Vagina (tissue), 2 donors: ENCODE measurements at places on chromosomes 5 and 9. TPM values are rescaled to one million over a fixed set of nuclear protein-coding genes. Genes with fewer than 3 reads are reported as not detected.

Gene MYOZ3
- total RNA-seq, result not detected

Gene ZDHHC11B
- 2.7 TPM for total RNA-seq

Gene DMRT3
- total RNA-seq, result not detected

DNA sequence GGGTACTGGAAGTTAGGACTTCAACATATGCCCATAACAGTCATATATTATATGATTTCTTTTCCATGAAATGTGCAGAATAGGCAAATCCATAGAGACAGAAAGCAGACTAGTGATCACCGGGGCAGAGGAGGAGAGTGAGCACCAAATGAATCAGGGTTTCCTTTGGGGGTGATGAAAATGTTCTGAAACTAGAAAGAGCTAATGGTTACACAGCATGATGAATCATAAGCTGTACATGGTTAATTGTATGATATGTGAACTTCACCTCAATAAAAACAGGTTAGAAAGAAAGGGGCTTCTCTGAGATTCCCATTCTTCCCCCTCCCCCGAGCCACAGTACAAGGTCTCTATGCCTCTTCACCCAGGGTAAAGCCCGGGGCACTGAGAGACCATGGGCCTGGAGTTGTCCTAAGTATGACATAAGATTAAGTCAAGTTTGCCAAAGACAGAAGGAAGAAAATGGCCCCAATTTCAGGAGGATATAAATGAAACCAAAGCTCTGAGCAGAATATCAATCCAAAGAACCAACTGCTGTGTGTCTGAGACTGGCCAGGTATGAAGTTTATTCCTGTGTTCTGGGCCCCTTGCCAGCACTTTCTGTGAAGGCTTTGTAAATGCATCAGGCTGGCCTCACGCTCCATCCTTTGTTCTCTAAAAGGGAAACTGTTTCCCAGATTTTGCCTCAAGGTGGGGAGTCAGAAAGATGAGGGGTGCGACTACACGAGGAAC, 243.8 kb downstream of the CDK5RAP2 start:
- peak; percentile 47 for DNase-seq
- no peak overlapping the region for H3K27ac ChIP-seq
- H3K4me1 ChIP-seq, result no peaks in the 10 kb centered on the region
- H3K27me3 ChIP-seq, result no peaks in the 10 kb centered on the region

GRCh38 chr9:112021742-112022141, 125.1 kb downstream of the UGCG start:
- H3K4me1 ChIP-seq, result no peaks in the 10 kb centered on the region
- H3K27ac ChIP-seq, result no peak overlapping the region
- no peaks in the 10 kb centered on the region for H3K27me3 ChIP-seq
- no peaks in the 10 kb centered on the region for H3K36me3 ChIP-seq
- no peak overlapping the region for H3K4me3 ChIP-seq

- H3K4me3 ChIP-seq, result no peak overlapping the region
- no peaks in the 10 kb centered on the region for H3K36me3 ChIP-seq
- no peak overlapping the region for H3K27ac ChIP-seq
- H3K4me1 ChIP-seq, result peaks cover 15% of the 10 kb centered on the region
- DNase-seq, result no peak
Measured at GRCh38 chr5:68344447-68345111, 129.0 kb downstream of the PIK3R1 start.

DNA sequence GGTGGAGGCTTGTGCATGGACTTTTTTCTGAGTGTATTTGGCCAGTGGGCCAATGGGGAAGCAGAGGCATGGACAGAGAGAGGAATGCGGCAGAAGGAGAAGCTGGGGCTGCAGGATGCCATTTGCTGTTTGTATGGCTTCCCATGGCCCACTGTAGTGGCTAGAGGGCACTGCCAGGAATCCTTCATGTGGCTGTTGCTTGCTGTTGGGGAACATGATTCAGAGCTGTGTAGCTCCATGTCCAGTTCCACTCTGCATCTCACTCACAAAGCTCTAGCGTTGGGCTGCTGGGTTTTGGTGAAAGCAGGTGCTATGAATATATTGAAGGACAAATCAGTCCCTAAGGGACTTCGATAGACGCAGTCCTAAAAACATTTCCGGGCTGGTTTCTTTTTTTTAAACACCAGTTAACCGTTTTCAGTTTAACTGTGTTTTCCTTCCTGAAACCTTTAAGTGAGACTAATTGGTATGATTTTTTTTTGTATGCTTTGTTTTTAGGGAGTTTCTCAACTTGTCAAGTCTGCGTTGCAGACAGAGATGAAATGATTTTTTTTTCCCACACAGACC, 51.3 kb downstream of the SLC22A5 start:
- peaks cover 96% of the 10 kb centered on the region for H3K4me1 ChIP-seq
- peak overlapping the region; percentile 79 for H3K27ac ChIP-seq
- no peak overlapping the region for H3K4me3 ChIP-seq
- H3K36me3 ChIP-seq, result no peaks in the 10 kb centered on the region
- no peaks in the 10 kb centered on the region for H3K27me3 ChIP-seq

Gene BARHL1
- total RNA-seq, result not detected

DNA sequence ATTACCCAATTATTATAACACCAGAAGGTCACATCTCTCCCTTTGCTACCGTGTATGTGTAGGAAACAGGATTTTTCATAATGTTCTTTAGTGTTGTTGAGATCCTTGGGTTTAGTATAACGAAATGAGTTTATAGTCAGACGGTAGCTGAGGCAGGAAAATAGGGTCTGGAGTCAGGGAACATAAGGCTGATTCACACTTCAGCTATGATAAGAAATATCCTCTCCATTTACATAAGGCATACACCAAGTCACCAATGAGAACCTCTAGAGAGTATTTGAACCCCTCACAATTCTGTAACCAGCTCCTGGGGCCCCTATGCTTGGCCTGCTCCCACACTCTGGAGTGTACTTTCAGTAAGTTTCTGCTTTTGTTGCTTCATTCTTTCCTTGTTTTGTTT, 58.9 kb upstream of the ANKH start:
- H3K27me3 ChIP-seq, result no peaks in the 10 kb centered on the region
- no peak overlapping the region for H3K4me3 ChIP-seq
- no peak overlapping the region for H3K27ac ChIP-seq
- no peaks in the 10 kb centered on the region for H3K4me1 ChIP-seq

Gene ALDH1A1
- 126 TPM for total RNA-seq

DNA sequence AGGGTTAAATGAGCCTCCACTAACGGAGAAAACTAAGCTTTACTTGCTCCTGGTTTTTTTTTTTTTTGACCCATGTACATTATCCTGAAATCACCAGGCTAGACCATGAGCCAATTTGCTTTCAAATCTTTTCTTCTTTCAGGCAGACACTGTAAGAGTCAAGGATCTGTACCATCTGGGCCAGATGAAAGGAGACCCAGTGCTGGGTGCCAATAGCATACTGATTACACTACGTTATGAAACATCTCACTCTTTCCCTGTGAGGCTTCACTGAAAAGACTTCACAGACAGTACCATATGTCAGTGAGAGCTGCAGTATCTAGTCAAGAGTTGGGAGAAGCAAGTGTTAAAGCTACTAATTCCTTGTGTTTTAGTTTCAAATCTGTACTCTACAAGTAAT, 161.2 kb upstream of the PTPRD start:
- H3K4me3 ChIP-seq, result no peak overlapping the region
- no peaks in the 10 kb centered on the region for H3K4me1 ChIP-seq
- no peaks in the 10 kb centered on the region for H3K36me3 ChIP-seq

Gene RNF183
- not detected for total RNA-seq

DNA sequence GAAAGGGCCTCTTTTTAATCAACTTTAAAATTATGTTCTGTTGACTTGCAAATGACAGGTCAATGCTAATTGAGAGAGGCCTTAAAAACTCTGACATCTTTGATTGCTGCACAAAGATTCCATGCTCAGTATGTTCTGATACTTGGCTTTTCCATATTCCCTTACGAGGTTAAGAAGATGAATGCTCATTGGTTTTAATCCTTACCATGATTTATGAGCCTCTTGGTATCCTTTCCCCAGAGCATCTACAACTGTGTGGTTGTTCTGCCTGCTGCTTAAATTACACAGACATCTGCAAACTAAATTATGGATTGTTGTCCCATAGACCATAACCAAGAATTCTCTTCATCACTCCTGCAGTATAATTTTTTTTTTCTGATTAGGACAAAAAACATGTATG, 352.6 kb downstream of the CDH12 start:
- H3K27me3 ChIP-seq, result no peaks in the 10 kb centered on the region
- no peak overlapping the region for H3K4me3 ChIP-seq
- no peaks in the 10 kb centered on the region for H3K4me1 ChIP-seq
- no peak for DNase-seq
- no peak overlapping the region for H3K27ac ChIP-seq

DNA sequence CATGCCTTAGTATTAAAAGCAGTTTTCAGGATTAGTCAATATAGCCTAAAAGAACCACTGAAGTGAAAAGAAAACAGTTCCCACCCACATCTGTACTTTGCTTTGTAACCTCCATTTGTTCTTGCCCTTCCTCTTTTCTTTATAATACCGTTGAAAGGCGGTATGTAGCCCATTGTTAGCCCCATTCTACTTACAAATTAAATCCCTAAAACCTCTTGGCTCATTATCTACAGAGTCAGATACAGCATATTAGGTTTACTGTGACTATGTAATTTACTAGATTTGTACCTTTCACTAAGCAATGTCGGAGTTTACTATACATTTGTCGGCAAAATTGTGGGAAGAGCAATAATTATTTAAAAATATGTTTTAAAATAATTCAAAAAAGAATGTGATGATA, 17.3 kb downstream of the ALDH1A1 start:
- peaks cover 20% of the 10 kb centered on the region for H3K4me1 ChIP-seq
- DNase-seq, result no peak
- no peaks in the 10 kb centered on the region for H3K27me3 ChIP-seq
- no peaks in the 10 kb centered on the region for H3K36me3 ChIP-seq
- no peak overlapping the region for H3K27ac ChIP-seq

DNA sequence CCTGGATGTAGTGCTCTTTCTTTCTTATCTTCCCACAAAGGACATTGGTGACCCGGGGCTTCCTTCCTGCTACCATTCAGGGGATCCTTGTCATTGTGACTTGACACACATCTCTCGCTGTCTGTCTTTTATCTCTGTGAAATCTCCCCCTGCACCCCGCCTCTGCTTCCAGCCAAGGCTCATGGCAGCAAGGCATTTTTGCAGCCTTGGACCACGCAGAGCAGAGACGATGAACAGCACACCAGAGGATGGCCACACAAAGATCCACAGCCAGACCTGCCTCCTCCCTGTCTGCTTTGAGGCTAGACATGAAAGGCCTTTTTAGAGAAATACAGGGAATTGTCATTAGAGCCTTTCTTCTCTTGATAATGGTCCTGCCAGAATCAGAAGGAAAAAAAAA, 549.1 kb downstream of the CDK5RAP2 start:
- no peaks in the 10 kb centered on the region for H3K36me3 ChIP-seq
- H3K27ac ChIP-seq, result no peak overlapping the region
- no peaks in the 10 kb centered on the region for H3K27me3 ChIP-seq
- no peak overlapping the region for H3K4me3 ChIP-seq

DNA sequence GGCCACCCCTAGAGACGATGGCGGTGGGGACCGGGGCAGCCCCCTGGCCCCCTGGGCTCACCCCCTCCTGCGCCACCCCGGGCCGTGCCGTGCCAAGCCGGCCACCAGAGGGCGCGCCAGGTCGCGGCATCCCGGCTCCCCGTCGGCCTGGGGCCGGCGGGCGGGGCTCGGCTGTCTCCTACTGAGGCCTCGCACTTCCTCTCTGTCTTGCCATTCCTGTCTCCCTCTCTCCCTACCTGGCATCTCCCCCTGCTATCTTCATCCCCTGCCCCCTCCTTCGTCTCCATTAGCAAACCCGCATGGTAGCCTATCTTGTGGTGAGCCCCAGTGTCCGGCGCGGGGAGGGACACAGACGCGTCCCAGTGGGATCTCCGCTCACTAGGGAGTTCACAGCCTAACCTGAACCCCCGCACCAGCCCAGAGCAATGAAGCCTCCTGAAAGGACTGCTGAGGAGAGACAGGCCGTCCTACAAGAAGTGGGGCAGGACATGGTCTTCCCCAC, 29.8 kb upstream of the FABP6 start:
- DNase-seq, result no peak
- no peaks in the 10 kb centered on the region for H3K36me3 ChIP-seq
- H3K27me3 ChIP-seq, result no peaks in the 10 kb centered on the region

GRCh38 chr5:170306381-170306831, 8.8 kb upstream of the LCP2 start:
- peak overlapping the region; percentile 58 for H3K27ac ChIP-seq
- no peak for DNase-seq

DNA sequence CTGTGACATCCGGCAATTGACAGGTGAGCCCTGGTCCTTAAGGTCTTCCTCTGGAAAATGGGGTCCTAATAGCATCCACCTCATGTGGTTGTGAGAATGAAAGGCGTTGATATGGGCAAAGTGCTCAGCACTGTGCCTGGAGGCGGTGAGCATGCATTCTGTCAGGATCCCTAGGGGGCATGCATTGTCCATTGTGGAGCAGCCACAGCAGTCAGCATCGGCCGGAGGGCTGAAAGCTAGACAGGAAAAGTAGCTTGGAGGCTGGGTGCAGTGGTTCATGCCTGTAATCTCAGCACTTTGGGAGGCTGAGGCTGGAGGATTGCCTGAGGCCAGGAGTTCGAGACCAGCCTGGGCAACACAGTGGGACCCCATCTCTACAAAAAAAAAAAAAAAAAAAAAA, 122.2 kb downstream of the LHX2 start:
- no peak for DNase-seq
- no peaks in the 10 kb centered on the region for H3K36me3 ChIP-seq
- H3K27me3 ChIP-seq, result no peaks in the 10 kb centered on the region
- no peak overlapping the region for H3K4me3 ChIP-seq
- H3K27ac ChIP-seq, result no peak overlapping the region
- no peaks in the 10 kb centered on the region for H3K4me1 ChIP-seq

DNA sequence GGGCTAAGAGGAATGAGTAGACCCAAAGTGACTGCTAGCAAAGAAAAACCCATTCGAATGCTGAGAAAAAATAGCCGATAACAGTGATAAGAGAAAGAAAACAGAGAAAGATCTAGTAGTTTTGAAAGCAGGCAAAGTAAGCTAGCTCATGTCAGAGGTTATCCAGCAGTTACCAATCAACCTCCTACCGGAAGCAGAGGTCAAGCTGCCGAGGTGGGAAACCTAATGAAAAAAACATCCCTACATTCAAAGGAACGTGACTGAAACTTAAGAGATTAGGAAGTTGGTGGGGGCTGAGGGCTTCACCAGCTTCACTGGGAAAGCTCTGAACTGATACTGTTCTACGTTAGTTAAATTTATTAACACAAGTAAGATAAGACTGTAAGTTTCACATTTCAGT, 32.6 kb downstream of the SSBP2 start:
- H3K4me1 ChIP-seq, result peaks cover 69% of the 10 kb centered on the region
- H3K36me3 ChIP-seq, result no peaks in the 10 kb centered on the region
- H3K27ac ChIP-seq, result no peak overlapping the region
- H3K27me3 ChIP-seq, result no peaks in the 10 kb centered on the region
- no peak overlapping the region for H3K4me3 ChIP-seq

Gene TRIM36
- 2.2 TPM for total RNA-seq
